Stimulated activated naive CD8-positive, alpha-beta T cell treated with anti-CD3 and anti-CD28 coated beads, Interleukin-15, amount 100 ng/mL, for 72 hours (primary cell): ENCODE measurements at places on chromosomes 5 and 9.
A peak's percentile ranks its signal among the peaks of the same experiment; 100 is the strongest.

GRCh38 chr9:112820881-112821280 lies 69.8 kb downstream of the SLC46A2 start:
- no peak for DNase-seq

DNA sequence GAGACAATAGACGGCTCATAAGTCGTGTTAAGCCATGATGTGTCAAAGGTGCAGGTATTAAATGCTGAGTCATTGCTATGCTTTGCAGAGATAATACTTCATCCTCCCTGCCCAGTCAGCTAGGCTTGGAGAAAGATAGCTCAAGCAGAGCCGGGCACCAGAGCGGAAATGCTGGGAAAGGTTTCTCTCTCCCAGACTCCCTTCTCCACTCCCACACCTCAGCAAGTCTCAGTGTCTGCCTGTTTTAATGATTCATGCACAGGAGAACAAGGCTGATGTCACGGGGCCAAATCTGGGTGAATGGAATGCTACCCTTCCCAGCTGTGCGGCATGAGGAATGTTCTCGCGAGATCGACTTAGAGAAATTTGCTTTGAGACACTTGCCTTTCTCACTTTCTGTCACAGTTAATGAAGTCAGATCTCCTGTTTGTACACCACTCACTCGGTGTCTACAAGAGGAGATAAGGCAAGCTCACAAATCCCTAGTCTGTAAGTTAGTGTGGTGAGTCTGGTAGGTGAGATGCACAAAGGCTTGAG lies 204.4 kb downstream of the EFNA5 start:
- no peak for DNase-seq

- DNase-seq, result peak; percentile 46
Measured at GRCh38 chr5:83430130-83431010, 41.2 kb upstream of the VCAN start.

DNA sequence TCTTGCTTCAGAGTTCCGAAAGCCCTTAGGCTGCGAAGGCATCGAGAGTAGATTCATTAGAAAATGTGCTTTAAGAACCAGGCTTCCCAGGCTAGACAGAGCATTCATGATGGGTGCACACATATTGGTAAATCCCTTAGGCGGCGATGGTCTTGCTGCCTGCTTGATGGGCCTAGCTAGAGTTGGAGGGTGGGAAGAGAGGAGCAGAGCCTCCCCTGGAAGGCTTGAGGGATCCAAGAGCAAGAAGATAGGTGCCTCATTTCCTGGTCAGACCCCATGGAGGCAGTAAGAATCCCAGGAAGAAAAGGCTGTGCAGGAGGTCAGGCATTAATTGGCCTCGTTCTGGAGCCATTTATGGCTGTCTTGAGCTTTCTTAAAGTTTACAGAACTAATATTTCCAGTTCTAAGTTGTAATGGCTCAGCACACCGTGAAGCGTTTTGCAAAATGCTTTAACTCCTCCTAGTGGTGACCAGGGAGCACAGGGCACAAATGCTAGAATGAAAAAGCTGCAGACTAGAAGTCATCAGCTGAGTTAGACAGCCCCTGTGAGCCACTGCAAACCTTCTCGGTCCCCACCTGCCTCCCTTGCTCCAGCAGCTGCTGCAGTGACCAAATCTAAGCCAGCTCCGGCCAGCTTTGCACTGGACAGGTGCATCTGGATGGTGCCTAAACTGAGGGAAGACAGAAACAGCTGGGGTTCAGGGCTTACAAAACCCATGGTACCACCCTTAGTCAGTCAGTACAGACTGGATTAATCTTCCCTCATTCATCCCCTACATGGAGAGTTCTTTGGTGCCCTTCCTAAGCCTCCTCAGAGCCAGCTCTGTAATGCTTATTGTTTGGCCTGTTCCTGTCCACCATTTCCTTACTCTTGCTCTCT lies 14.7 kb downstream of the SLC45A2 start:
- peak; percentile 5 for DNase-seq

DNA sequence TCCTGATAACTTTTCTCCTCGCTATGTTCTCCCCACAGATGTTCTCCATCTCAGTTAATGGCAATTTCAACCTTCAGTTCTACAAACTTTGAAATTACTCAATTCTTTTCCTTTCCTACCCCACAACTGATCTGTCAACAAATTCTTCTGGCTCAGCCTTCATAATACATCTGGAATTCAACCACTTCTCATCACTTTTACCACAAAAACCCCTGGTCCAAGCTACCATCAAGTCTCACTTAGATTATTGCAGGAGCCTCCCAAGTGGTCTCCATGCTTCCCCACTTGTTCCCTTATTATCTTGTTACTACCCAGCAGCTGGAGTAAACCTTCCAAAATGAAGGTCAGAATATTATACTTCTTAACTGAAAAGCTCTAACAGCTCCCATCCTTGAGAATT lies 110.1 kb downstream of the FBN2 start:
- no peak for DNase-seq
